ENCODE measurements at places on chromosomes 12 and 14.

DNA sequence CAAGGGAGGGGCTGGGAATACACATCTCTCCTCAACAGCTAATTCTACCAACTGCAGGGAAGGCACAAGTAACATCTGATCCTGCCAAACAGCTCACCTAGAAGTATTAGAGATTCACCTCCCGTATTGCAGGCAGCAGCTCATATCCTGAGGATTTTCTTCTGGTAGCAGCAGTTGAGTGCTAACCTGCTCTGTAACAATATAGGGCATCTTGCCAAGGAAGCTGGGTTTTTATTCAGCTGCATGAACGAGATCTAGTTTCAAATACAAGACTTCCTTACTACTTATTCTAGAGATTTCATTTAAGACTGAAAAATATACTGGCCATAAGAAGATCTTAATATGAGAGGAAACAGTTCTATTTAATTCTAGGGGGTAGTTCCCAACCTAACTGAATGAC is 261.4 kb upstream of the USP15 start:
- DNase-seq: no peak

DNA sequence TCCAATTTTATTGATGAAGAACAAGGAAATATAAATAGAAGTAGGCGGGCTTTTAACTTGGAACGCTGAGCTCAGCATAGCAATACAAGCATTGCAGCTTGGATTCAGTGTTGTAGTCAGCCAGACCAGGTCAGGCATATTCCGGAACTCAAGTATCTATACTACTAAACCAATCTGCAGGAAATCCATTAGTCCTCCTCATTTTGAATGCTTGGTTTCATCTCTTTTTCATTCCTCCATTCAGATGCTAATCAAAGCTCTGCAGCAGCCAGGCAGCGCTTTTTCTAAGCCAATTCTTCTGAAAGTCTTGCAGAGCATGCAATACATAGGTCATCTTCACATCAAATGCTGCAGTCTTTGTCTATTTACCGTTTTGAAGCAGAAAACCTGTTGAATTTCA is 49.0 kb downstream of the KIF21A start:
- no peak for DNase-seq

DNA sequence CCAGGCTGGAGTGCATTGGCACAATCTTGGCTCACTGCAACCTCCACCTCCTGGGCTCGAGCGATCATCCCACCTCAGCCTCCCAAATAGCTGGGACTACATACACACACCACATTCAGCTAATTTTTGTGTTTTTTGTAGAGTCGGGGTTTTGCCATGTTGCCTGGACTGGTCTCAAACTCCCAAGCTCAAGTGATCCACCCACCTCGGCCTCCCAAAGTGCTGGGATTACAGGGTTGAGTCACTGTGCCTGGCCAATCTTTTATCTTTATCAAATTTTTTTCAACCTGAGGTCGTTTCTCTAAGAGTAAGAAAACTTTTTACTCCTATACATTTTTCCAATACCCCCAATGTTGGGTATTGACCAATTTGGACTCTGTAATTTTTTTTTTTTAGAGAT is 40.0 kb upstream of the NAP1L1 start:
- DNase-seq: no peak

DNA sequence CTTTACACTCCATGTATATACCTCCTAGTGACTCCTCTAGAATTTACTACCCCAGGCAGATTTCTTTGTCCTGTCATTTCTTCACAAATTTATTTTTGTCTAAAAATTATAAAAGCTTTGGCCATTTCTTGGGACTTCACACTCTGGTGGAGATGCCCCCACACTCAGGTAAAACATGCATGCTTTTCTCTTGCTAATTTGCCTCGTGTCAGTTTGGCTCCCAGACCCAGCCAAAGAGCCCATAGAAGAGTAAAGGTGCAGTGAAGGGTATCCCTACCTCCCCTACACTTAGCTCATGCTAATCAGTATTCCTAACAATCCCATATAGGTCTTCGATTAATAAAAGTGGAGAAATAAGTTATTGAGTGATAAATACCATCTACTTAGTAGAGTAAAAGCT is 256.5 kb upstream of the KRR1 start:
- no peak for DNase-seq

- no peak for DNase-seq
These were observed 96.6 kb downstream of the PRKCH start for GRCh38 chr14:61417883-61418455.

- DNase-seq: no peak
These were observed 41.7 kb downstream of the RPH3A start for GRCh38 chr12:112833267-112833666.

- DNase-seq: no peak
These were observed 654 bp downstream of the FOXG1 start for GRCh38 chr14:28767030-28767852.

GRCh38 chr12:65685514-65685913 is 138.8 kb upstream of the HMGA2 start:
- peak; percentile 17 for DNase-seq

DNA sequence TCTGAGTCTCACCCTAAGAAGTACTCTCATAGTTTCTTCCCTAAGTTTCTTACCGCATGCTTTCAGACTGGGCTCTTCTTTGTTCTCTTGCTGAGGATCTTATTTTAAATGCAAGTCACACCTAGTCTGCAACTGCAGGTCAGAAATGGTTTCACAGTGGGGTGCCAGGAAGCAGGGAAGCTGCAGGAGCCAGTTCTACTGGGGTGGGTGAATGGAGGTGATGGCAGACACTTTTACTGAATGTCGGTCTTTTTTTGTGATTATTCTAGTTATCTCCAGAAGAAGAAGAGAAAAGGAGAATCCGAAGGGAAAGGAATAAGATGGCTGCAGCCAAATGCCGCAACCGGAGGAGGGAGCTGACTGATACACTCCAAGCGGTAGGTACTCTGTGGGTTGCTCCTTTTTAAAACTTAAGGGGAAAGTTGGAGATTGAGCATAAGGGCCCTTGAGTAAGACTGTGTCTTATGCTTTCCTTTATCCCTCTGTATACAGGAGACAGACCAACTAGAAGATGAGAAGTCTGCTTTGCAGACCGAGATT is 1.7 kb downstream of the FOS start:
- DNase-seq: no peak

DNA sequence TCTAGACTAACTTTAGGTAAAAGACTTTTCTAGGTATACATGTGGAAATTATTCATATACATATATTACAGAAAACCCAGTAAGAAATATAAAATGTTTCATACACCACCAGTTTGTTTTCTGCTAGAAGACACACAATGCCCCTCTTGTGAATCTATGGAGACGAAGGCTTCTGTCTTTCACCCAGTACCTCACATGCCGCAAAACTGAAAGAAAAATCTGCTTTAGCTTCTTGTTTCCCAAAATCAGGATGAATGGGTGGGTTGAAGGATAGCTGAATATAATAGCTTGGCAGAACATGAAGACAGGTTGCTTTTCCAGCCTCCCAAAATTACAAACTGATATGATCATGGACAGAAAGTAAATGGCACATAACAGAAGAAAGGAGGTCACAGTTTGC is 1.3 kb downstream of the TAS2R30 start:
- no peak for DNase-seq

GRCh38 chr12:42172441-42173210 is 28.0 kb upstream of the GXYLT1 start:
- no peak for DNase-seq

DNA sequence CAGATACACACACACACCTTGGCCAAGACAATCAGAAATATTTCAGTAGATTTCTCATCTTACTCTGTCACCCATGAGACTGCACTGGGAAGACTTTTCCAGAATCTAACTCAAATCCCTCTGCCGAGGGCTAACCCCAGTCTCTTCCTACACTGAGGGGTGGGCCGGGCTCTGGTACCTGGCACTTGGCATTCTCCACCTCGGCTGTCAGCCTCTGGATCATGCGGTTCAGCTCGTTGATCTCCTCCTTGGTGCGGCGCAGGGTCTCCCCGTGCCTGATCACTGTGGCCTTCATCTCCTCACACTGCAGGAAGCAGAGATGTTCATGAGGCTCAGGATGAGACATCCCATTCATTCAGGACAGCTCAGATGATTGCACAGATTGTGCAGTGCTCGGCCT is 4.9 kb downstream of the KRT83 start:
- no peak for DNase-seq

DNA sequence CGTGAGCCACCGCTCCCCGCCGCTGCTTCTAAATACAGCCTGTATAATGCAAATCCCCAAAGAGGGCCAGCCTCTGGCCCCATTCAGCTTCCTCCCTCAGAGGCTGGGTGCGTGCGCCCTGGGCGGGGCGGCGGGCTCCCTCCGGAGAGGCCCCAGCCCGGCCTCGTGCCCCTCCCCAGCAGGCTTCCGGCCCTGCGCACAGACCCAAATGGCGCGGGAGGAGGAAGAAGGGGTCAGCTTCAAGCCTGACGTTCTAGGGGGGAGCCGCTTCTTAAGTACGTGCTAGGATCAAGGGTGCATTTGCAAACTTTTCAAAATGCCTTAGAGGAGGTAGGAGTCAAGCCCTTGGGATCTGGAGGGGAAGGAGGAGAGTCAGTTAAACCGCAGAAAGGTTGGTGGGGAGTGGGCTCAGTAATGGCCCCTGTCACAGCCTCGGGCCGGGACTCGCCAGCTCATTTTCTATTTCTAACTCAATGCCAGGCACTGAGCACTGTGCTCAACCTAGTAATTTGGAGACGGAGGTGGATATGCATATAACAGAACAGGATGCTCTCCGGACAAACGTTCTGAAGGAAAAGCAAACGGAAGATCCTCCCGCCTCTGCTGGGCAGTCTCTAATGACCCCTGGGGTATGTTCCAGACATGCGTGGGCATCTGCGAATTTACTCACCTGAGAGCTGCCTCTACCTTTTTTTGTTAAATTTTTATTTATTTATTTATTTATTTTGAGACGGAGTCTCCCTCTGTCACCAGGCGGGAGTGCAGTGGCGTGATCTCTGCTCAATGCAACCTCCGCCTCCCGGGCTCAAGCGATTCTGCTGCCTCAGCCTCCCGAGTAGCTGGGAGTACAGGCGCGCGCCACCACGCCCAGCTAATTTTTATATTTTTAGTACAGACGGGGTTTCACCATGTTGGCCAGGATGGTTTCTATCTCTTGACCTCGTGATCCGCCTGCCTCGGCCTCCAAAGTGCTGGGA is 32.3 kb downstream of the NINJ2 start:
- no peak for DNase-seq

- no peak for DNase-seq
These were observed 212.1 kb upstream of the RMST start for GRCh38 chr12:97250483-97250882.

- DNase-seq: no peak
These were observed 15.2 kb upstream of the ACTR6 start for GRCh38 chr12:100185361-100185894.

- DNase-seq: no peak
These were observed 136.0 kb downstream of the PAX9 start for GRCh38 chr14:36797634-36798033.

- no peak for DNase-seq
These were observed 97.1 kb downstream of the MYF5 start for GRCh38 chr12:80813820-80814219.

- DNase-seq: no peak
These were observed 30.3 kb downstream of the PIGH start for GRCh38 chr14:67569651-67570290.

- DNase-seq: no peak
These were observed 942 bp downstream of the ATF7IP start for GRCh38 chr12:14366209-14367039.

GRCh38 chr12:6285532-6286306 is 24.8 kb upstream of the PLEKHG6 start:
- DNase-seq: no peak

- no peak for DNase-seq
These were observed 229.4 kb downstream of the BCL11B start for GRCh38 chr14:99042381-99043266.

GRCh38 chr12:20120403-20120725 is 248.0 kb upstream of the PDE3A start:
- DNase-seq: no peak
